IPS-NIHi11 (cell line): ENCODE measurements at places on chromosomes 11 and 22.
A peak's percentile ranks its signal among the peaks of the same experiment; 100 is the strongest.

GRCh38 chr11:20308601-20309000 is 54.9 kb upstream of the HTATIP2 start:
- DNase-seq, result no peak

GRCh38 chr11:118657238-118657637 is 22.2 kb downstream of the TREH start:
- DNase-seq, result no peak

- no peak for DNase-seq
Measured at GRCh38 chr22:23850136-23850611, 7.5 kb upstream of the SLC2A11 start.

- DNase-seq, result peak; percentile 66
Measured at GRCh38 chr11:6705905-6706535, 22.9 kb upstream of the MRPL17 start.

DNA sequence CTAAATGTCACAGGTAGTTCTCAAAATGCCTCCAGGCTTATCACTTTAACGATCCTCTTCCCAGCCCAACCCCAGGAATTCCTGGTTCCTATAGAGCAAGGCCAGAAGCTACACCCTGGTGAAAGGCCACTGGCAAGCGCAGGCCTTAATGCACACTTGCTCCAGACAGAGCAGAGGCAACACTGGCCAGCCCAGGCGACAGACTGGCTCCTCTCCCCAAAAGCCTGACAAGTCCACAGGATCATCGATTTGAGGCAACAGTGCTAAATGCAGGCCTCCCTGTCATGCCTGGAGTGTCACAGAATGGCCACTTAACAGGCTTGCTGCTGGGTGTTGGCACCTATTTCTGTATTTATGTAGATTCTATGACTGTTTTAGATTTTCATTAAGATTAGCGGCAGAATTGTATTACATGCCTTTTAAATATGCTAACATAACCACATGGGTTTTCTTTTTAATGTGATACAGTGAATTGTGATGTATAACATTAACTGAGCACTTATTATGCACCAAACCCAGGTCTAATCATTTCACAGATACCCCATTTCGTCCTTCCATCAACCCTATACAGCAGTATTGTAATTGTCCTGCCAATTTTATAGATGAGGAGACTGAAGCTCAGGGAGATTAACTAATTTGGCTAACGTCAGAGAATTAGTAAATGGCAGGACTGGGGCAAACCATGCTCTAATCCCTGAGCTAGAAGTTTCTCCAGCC is 38.6 kb downstream of the PACSIN2 start:
- DNase-seq, result no peak

- no peak for DNase-seq
Measured at GRCh38 chr11:59012398-59013265, 73.3 kb downstream of the GLYATL1 start.

DNA sequence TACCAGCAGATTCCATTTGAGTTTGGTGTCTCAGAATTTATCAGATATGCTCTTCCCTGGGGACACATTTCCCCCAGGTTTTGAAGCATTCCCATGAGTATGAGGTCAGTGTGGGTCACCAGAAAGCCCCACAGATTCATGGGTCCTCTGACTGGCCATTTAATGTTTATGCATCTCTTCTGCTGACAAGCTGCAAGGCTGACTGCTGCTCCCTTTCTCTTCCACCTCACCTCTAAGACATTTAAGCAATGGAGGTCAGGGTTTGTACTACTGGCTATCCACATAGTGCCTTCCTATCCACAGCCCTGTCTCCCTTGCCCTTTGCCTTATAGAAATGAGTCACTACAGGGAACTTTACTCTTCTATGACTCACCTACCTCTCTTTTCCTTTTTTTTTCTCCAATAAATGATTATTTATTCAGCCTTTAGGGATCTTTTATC is 106.0 kb upstream of the TIMP3 start:
- DNase-seq, result no peak

GRCh38 chr11:119680541-119681360 is 48.2 kb downstream of the NECTIN1 start:
- DNase-seq, result no peak

DNA sequence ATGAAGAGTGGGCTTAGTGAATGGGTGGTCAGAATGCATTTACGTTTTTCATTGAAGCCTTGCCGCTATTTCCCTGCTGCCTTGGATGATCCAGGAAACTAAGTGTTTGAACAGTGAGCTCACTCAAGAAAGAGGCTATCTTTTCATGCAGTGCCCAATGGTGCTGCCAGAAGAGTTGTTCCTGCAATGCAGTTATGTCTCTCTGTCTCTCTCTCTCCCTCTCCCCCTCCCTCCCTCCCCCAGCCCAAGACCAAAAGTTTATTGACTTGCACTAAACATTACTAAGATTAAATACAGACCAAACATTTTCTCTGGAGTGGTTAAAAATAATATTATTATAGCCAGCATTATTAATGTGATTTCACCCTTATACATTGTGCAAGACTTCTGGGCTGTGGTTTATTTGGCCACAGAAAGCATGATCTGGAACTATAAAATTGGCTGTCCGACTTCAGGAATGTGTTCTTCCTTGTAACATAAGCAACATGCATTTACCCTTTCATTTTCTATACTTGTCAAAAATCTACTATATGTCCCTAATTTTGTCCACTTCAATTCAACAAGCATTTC is 6.6 kb upstream of the FUT4 start:
- no peak for DNase-seq
